ENCODE measurements at places on chromosomes 7 and 10. TPM values are rescaled to one million over a fixed set of nuclear protein-coding genes. Genes with fewer than 3 reads are reported as not detected.

- DNase-seq = no peak
Observed at GRCh38 chr10:91208642-91209041, 11.8 kb upstream of the PCGF5 start.

- DNase-seq = no peak
Observed at GRCh38 chr10:1597370-1598146, 139.8 kb downstream of the ADARB2 start.

- no peak for DNase-seq
Observed at GRCh38 chr7:151686016-151686766, 166.5 kb upstream of the RHEB start.

DNA sequence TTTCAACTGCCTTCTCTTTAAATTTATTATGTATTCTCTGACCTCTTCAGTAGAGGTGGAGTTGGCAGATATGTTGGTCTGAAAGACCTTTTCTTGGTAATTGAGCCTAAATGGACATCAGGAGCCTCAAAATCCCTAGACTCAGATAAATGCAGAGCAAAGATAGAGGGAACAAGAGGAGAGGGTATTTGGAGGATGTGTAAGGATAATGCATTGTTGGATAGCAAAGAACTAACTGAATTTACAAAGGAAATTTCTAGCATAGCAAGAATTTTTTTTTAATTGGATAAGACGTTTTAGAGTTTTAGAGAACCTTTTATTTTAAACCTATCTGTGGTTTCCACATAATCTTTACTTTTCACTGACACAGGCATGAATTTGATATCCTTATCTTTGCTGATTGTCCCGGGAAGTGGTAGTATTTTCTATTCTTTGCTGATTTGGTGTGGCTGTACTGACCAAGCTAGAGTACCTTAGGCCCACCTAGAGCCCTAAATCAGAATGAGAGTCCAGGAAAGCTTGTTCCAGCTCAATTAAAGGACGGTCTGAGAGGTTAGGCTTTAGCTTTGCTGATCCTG, 91.3 kb downstream of the NRF1 start:
- no peak for DNase-seq

DNA sequence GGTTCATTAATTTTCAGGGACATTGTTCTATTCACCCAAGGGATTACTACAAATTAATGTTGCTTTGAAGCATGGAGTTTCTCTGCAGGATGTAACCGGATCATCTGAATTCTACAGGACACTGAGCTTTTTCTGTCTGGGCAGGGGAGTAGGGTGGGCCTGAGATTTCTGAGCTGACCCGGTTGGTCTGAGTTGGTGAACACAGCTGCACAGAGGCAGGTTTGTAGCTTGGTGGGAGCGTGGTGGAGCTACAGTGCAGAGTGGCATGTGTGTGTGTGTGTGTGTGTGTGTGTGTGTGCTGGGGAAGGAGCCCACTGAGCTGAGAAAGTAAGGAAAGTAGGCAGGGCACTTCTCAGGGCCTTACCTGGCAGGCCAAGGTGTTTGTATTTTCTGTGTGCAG, 62.6 kb downstream of the SH2D4B start:
- DNase-seq = no peak

GRCh38 chr10:79293841-79294581, 53.3 kb upstream of the PPIF start:
- no peak for DNase-seq

DNA sequence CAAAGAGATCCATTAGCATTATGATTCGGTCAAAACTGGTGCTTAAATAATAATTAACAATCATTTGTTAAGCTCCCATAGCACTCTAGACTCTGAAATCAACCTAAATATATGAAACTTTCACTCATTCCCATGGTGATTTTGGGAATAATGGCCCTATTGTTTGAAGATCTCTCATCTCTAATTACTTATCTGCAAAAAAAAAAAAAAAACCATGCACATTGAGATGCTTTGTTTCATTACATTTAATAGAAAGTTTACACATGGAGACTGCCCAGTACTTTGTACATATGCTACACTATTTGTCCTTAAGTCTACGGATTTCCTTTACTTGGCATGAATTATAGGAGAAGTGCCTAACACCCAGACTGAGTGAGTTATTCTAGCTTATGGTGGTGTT, 280.6 kb upstream of the MEOX2 start:
- DNase-seq = no peak

Gene ATRNL1
- total RNA-seq = 4.9 TPM

GRCh38 chr10:43926875-43927406, 278.3 kb upstream of the ZNF32 start:
- DNase-seq = no peak

Gene UCN3
- not detected for total RNA-seq

Gene MLLT10
- 7.9 TPM for total RNA-seq

GRCh38 chr7:150983893-150984368, 5.8 kb upstream of the KCNH2 start:
- DNase-seq = no peak

- no peak for DNase-seq
Observed at GRCh38 chr10:119383174-119383856, 159.2 kb downstream of the RGS10 start.

GRCh38 chr7:100493476-100494264, 9.9 kb downstream of the NYAP1 start:
- no peak for DNase-seq

Gene GRID2IP
- not detected for total RNA-seq

DNA sequence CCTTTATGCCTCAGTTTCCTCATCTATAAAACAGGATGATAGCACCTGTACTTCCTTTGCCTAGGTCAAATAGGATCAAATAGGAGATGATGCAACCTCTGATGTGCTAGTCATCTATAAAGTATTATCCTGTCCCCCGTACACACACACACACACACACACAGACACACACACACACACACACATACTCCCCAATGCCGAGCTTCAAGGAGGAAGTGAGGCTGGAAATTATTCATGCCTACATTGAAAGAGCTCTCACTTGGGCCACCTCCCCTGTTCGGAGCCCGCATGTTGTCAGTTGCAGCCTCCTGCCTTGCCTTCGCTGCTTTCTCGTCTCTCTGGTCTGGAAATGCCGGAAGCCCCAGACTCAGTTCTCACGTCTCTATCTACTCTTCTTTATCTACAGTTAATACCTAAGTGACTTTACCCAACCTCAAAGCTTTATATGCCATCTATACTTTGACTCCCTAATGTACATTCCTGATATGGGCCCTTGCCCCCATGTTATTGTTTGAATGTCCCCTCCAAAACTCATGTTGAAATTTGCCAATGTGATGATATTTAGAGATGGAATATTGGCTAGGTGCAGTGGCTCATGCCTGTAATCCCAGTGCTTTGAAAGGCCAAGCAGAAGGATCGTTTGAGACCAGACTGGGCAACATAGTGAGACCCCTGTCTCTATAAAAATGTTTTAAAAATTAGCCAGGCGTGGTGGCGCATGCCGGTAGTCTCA, 6.9 kb upstream of the UBE2H start:
- DNase-seq = no peak

Gene OLAH
- total RNA-seq = not detected

- DNase-seq = no peak
Observed at GRCh38 chr10:84201244-84201606, 6.9 kb downstream of the CDHR1 start.

All from H4 (cell line).